ENCODE measurements at places on chromosomes 1 and 21. TPM values are rescaled to one million over a fixed set of nuclear protein-coding genes. Genes with fewer than 3 reads are reported as not detected.

The ACBD3 gene
- 63.0 TPM for polyA plus RNA-seq

The SH2D1B gene
- not detected for polyA plus RNA-seq

The PGBD5 gene
- polyA plus RNA-seq: 1.0 TPM

The FHAD1 gene
- polyA plus RNA-seq: 0.09 TPM

Measured in AG04450 (cell line).